Activated CD4-positive, alpha-beta T cell treated with anti-CD3 and anti-CD28 coated beads for 36 hours (primary cell): ENCODE measurements at places on chromosomes 11 and 22. TPM values are rescaled to one million over a fixed set of nuclear protein-coding genes. Genes with fewer than 3 reads are reported as not detected.

GRCh38 chr11:66904055-66904454, 47.2 kb downstream of the LRFN4 start:
- H3K27me3 ChIP-seq = no peaks in the 10 kb centered on the region
- no peak for DNase-seq
- no peak overlapping the region for H3K27ac ChIP-seq
- no peak overlapping the region for H3K4me3 ChIP-seq
- H3K4me1 ChIP-seq = no peaks in the 10 kb centered on the region
- H3K36me3 ChIP-seq = no peaks in the 10 kb centered on the region

DNA sequence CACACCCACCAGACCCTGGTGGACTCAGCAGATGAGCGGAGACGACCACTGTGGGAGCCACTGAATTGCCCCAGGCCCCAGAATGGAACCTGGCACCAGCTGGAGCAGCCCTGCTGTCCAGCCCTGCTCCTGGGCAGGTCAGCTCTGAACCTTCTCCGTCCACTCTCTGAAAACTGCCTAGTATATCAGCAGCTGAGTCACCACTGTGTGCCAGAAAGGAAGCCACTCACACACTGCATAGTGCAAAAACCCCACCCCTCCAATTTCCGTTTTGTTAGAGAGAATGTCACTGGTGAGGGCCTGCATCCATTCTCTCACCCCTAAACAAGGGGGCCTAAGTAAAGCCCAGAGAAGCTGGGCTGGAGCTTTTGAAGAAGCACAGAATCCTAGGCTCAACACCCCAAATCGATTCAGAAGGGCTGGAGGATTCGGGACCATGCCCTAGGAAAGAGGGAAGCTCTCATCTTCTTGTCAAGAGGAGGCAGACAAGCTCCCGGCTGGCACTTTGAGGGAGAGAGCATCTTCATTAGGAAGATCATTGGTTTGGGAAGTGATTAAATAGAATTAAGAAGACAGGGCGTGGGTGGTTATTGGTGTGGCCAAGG, 44.5 kb downstream of the GALNT18 start:
- no peaks in the 10 kb centered on the region for H3K4me1 ChIP-seq
- DNase-seq = no peak

GRCh38 chr11:75387736-75388294, 11.5 kb upstream of the RPS3 start:
- H3K4me3 ChIP-seq = no peak overlapping the region
- no peaks in the 10 kb centered on the region for H3K36me3 ChIP-seq
- DNase-seq = no peak
- H3K27me3 ChIP-seq = peaks cover 4% of the 10 kb centered on the region

- H3K4me3 ChIP-seq = no peak overlapping the region
- DNase-seq = no peak
- no peak overlapping the region for H3K27ac ChIP-seq
- H3K36me3 ChIP-seq = no peaks in the 10 kb centered on the region
These were observed 22.3 kb downstream of the UPB1 start for GRCh38 chr22:24517446-24517845.

GRCh38 chr22:21010426-21011113, 4.4 kb upstream of the P2RX6 start:
- no peak overlapping the region for H3K27ac ChIP-seq
- peaks cover 18% of the 10 kb centered on the region for H3K4me1 ChIP-seq
- no peak for DNase-seq
- H3K27me3 ChIP-seq = no peaks in the 10 kb centered on the region
- no peak overlapping the region for H3K4me3 ChIP-seq

DNA sequence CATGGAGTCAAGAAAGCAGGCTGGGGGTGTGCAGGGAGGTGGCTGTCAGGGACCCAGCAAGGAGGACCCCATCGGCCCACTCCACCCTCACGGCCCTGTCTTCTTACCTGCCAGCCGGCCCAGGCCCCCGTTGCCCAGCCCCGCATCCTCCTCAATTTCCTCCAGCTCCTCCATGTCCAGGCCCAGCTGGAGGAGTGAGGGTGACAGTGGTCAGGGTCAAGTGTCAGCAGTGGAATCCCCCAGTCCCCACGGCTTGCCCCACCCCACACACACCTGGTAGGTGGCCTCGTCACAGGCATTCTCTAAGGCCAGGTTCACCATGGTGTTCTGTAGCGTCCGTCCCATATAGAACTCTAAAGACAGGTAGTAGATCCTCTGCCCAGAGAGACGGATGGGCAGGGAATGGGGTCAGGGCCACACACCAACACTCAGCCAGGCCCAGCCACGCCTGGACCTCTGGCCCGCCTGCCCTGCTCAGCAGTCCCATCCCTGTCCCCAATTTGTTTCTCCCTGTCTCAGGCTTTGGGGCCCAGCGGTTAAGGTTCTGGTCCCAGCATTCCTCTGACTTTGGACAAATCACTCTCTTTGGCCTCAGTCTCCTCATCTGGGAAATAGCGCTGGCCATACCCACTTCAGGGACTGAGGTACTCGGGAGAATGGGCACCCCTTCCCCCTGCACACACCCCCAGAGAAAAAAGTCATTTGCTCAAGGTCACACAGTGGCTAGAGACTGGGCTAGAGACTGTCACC, 1.3 kb downstream of the PYGM start:
- H3K36me3 ChIP-seq = peaks cover 14% of the 10 kb centered on the region
- no peak for DNase-seq
- no peak overlapping the region for H3K4me3 ChIP-seq
- H3K27me3 ChIP-seq = no peaks in the 10 kb centered on the region

GRCh38 chr11:71252269-71252769, at the start of gene SHANK2:
Gene SHANK2, minus strand, starts transcription at chr11:71252577. Its CDS starts 105,251 bp downstream, at chr11:71147326.
- no peaks in the 10 kb centered on the region for H3K4me1 ChIP-seq
- no peak within 1 kb of the TSS for H3K4me3 ChIP-seq
- peaks cover 48% of the 10 kb centered on the region for H3K27me3 ChIP-seq

DNA sequence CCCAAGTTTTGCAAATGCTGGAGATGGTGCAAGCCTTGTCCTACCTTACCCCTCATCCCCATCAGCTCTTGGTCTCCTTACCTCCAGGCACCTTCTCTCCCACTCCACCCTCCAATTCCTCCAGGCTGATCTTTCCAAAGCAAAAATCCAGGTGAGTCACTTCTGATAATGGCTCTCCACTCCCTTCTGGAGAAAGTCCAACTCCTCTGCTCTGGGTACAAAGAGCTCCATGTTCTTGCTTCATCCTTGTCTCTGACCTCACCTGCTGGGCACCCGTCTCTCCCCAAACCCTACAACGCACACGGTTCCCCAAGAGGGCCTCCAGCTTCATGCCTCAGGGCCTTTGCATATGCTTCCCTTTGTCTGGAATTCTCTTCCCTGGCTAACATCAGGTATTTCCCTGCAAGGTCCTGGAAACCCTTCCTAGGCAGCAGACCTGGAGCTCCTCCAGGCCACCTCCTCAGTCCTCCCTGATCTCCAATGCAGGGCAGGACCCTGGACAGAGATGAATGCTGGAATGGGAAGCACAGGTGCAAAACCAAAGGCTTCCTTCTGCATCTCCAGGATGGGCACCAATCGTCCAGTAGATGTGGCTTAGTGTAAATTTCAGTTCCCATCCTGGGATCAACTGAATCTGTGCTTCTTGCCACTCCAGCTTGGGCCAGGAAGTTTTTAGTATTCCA, 22.7 kb downstream of the IFT27 start:
- no peaks in the 10 kb centered on the region for H3K4me1 ChIP-seq
- H3K4me3 ChIP-seq = no peak overlapping the region
- DNase-seq = no peak
- no peaks in the 10 kb centered on the region for H3K36me3 ChIP-seq

- H3K4me1 ChIP-seq = no peaks in the 10 kb centered on the region
- no peaks in the 10 kb centered on the region for H3K27me3 ChIP-seq
- H3K36me3 ChIP-seq = peaks cover 45% of the 10 kb centered on the region
- H3K4me3 ChIP-seq = no peak overlapping the region
- no peak for DNase-seq
- H3K27ac ChIP-seq = no peak overlapping the region
These were observed 21.3 kb downstream of the TNKS1BP1 start for GRCh38 chr11:57303280-57303989.

- DNase-seq = no peak
- H3K4me3 ChIP-seq = no peak overlapping the region
- H3K27me3 ChIP-seq = peaks cover 5% of the 10 kb centered on the region
These were observed 6.2 kb upstream of the MPEG1 start for GRCh38 chr11:59218893-59219292.

DNA sequence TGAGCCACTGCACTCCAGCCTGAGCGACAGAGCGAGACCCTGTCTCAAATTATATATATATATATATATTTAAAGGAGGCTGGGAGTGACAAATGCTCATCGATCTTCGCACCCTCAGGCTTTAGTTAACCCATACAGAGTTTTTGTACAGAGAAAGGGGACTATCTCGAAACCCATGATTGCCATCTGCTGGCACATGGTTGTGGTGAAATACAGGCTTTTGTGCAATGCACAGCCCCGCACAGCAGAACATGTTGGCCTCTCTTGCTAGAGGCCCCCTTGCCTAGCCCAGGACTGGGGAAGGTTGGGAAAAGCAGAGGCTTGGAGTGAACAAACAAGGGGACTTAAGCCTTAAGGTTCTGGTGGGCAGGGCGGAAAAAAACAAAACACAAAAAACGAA, 3.6 kb downstream of the MYBPC3 start:
- H3K27me3 ChIP-seq = no peaks in the 10 kb centered on the region
- no peaks in the 10 kb centered on the region for H3K4me1 ChIP-seq
- peak; percentile 41 for DNase-seq
- H3K27ac ChIP-seq = no peak overlapping the region
- no peaks in the 10 kb centered on the region for H3K36me3 ChIP-seq
- no peak overlapping the region for H3K4me3 ChIP-seq

GRCh38 chr22:49272546-49273125, 555.0 kb downstream of the BRD1 start:
- H3K27ac ChIP-seq = no peak overlapping the region
- H3K4me3 ChIP-seq = no peak overlapping the region
- no peaks in the 10 kb centered on the region for H3K36me3 ChIP-seq
- DNase-seq = no peak
- peaks cover 28% of the 10 kb centered on the region for H3K27me3 ChIP-seq

GRCh38 chr11:108670451-108670850, 5.6 kb downstream of the DDX10 start:
- H3K27ac ChIP-seq = no peak overlapping the region
- peaks cover 32% of the 10 kb centered on the region for H3K36me3 ChIP-seq
- DNase-seq = no peak
- no peak overlapping the region for H3K4me3 ChIP-seq
- H3K4me1 ChIP-seq = peaks cover 43% of the 10 kb centered on the region

DNA sequence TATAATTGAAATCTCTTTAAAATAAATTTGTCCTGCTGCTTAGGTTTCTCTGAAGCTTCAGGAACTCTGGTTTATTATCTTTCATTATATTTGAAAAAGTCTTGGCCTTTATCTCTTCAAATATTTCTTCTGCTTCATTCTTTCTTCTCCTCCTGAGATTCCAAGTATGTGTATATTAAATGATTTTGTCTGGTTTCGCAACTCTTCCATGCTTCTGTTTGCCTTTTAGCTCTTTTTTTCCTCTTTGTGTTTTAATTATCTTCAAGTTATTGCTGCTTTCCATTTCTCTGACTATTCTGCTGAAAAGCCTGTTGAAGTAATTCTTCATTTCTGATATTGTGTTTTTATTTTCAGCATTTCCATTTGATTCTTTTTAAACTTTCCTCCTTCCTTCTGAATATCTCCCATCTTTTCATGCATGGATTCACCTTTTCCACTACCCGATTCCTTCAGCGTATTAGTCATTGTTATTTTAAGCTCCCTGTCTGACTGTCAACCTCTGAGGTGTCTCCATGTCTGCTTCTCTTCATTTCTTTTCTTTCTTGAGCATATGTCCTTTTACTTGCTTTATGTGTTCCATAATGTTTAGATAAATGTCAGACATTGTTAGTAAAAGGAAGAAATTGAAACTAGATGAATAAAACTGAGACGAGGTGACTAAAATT, 46.6 kb upstream of the CTSC start:
- H3K4me3 ChIP-seq = no peak overlapping the region
- peaks cover 9% of the 10 kb centered on the region for H3K4me1 ChIP-seq
- no peak for DNase-seq
- H3K36me3 ChIP-seq = no peaks in the 10 kb centered on the region

- no peak for DNase-seq
- H3K4me1 ChIP-seq = peaks cover 31% of the 10 kb centered on the region
- H3K27ac ChIP-seq = peak overlapping the region; percentile 100
- peaks cover 6% of the 10 kb centered on the region for H3K36me3 ChIP-seq
- H3K4me3 ChIP-seq = peak overlapping the region; percentile 89
These were observed 385 bp downstream of the HARBI1 start for GRCh38 chr11:46616551-46617133.

GRCh38 chr22:45670981-45671782, 452 bp upstream of the ATXN10 start:
- peak overlapping the region; percentile 72 for H3K27ac ChIP-seq
- peak; percentile 32 for DNase-seq
- peaks cover 29% of the 10 kb centered on the region for H3K4me1 ChIP-seq
- peaks cover 32% of the 10 kb centered on the region for H3K36me3 ChIP-seq
- H3K4me3 ChIP-seq = peak overlapping the region; percentile 89

GRCh38 chr11:61533401-61533800, 24.9 kb downstream of the LRRC10B start:
- H3K4me3 ChIP-seq = no peak overlapping the region
- H3K4me1 ChIP-seq = no peaks in the 10 kb centered on the region
- H3K36me3 ChIP-seq = no peaks in the 10 kb centered on the region
- no peak overlapping the region for H3K27ac ChIP-seq
- no peak for DNase-seq

GRCh38 chr11:77381729-77382665, 80.5 kb upstream of the GDPD4 start:
- no peak overlapping the region for H3K27ac ChIP-seq
- H3K4me3 ChIP-seq = no peak overlapping the region
- no peaks in the 10 kb centered on the region for H3K4me1 ChIP-seq
- H3K36me3 ChIP-seq = peaks cover 11% of the 10 kb centered on the region
- DNase-seq = no peak

DNA sequence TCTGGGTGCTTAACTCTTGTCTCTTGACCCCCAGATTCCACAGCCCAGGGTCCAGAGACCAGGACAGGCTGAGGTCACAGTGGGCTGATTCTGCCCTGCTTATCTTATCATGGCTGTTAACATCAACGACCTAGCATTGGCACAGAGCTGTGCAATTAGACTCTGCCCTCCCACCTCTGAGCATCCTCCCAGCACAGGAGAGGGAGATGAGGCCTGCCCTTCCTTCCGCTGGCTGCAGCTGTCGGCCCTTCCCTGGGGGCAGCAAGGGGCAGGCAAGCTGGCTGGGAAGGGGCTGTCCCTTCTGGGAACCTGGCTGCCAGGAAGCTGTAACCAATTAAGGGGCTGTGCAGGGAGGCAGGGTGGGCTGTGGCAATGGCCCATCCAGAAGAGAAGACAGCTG, 22.5 kb downstream of the LRRC10B start:
- H3K4me3 ChIP-seq = no peak overlapping the region
- H3K27me3 ChIP-seq = peaks cover 10% of the 10 kb centered on the region
- H3K27ac ChIP-seq = no peak overlapping the region
- no peak for DNase-seq
- H3K36me3 ChIP-seq = no peaks in the 10 kb centered on the region
- no peaks in the 10 kb centered on the region for H3K4me1 ChIP-seq

ANO5 gene
- 0.02 TPM for total RNA-seq

SCGB1D4 gene
- total RNA-seq = not detected

RIMBP3B gene
- total RNA-seq = 0.41 TPM

GNG3 gene
- total RNA-seq = not detected

OR51B2 gene
- not detected for total RNA-seq

CCDC15 gene
- 6.7 TPM for total RNA-seq

APOL3 gene
- total RNA-seq = 55.4 TPM

CCS gene
- total RNA-seq = 24.0 TPM

GAS2 gene
- total RNA-seq = 1.3 TPM

FOLH1 gene
- not detected for total RNA-seq

APOA5 gene
- total RNA-seq = not detected

DDI1 gene
- not detected for total RNA-seq
